ENCODE measurements at places on chromosomes 16 and 17.

GRCh38 chr17:48241131-48241591, 133.6 kb downstream of the SNX11 start:
- DNase-seq = no peak

DNA sequence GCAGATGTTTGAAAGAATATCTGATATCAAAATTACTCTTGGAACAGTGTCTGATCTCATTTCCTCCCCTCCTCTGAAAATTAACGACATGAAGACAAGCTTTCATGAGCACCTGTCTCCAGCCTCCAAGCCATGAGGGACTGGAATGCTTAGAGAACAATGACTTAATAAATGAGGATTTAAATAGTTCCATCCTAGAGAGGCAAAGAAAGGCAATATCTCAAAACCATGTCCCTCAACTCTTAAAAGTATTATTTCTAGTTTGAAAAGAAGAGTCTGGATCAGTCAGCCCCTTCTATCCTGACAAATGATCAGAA, 137.5 kb downstream of the ANKFN1 start:
- DNase-seq = no peak

- DNase-seq = no peak
Measured at GRCh38 chr17:40922239-40922638, 15.2 kb downstream of the KRT23 start.

- DNase-seq = no peak
Measured at GRCh38 chr16:87308826-87309225, 8.4 kb downstream of the C16orf95 start.

- DNase-seq = no peak
Measured at GRCh38 chr17:47935961-47936360, 5.4 kb upstream of the PNPO start.

- DNase-seq = no peak
Measured at GRCh38 chr16:86082418-86083030, 183.6 kb downstream of the IRF8 start.

DNA sequence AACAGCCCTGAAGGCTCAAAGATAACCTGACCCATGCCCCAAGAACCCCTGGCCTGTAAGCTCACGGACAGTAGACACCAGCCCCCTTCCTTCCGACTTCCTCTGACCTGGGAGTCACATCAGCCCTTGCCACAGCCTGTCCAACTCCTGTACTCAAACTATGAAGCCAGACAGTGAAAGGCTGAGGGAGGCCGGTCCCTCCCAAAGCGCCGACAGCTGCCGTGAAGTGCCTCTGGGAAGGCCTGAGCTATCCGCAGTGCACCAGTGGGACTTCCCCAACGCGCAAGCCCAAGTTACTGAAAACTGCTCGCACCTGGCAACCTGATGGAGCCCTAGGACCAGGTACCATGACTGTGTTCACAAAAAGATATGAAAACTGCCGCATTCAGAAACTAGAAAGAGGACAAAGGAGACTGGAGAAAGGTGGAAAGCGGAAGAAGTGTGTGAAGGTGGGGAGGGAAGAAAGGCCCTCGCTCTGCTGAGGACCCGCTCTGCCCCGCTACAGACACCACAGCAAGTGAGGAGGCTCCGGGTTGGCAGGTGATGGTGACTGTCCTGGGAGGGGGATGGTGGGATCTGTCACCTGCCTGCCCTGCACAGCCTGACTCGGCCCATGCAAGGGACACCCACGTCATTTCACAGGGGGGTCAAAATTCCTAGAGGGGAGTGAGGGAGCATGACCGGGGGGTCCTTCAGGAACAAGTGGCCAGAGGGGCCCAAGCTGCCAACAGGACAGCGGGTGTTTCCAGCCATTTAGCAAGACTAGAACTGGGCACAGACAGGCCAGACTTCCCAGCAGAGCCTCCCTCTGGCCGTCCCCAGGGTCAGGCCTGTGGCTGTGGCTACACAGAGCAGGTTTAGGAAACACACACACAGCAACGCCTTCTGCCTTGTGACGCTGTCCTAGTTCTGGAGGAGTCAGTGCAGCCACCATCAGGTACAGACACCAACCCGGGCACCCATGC, 13.1 kb upstream of the TRAP1 start:
- no peak for DNase-seq

- DNase-seq = no peak
Measured at GRCh38 chr16:57165483-57165882, 20.4 kb downstream of the PSME3IP1 start.

DNA sequence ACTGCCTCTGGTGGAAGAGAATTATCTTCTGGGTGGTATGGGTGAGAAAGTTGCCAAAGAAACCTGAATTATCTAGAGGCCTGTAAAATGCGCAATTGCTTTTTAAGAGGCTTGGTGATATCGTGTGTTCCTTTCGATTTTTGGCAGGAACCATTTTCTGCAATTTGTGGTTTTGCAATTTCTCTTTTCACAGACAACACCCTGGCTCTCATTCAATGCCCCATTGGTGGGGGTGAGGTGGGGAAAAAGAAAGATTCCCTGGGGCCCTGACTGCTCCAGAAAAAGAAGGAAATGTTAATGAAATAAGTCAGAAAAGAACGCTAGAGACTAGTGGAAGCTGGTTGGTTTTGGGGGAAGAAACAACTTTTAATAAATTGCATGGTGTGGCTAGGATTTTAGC, 77.4 kb downstream of the ANKFN1 start:
- no peak for DNase-seq

DNA sequence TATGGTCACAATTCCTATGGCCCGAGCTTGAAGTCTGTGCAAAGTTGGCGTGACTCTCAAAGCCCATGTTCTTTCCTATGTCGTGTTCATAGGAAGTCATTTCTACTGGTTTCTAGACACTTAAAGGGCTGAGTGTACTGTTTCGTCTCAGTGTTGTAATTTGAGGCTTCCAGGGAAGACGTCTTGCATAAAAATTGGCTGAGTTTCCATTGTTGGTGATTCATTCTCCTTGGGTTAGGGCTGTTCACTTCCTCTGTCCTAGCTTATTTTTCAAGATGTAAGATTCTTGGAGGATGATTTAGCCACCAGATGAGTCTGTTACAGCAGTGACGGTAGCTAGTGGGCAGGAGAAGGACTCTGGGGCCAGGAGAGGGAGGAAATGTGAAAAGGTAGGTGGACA, 43.1 kb downstream of the PIK3R5 start:
- DNase-seq = no peak

GRCh38 chr17:161481-161880, 20.0 kb downstream of the DOC2B start:
- no peak for DNase-seq

GRCh38 chr16:915546-915945, 55.2 kb downstream of the LMF1 start:
- DNase-seq = no peak

GRCh38 chr16:71645450-71645849, 19.5 kb downstream of the MARVELD3 start:
- no peak for DNase-seq

GRCh38 chr16:2090481-2090776, 42.6 kb downstream of the TSC2 start:
- DNase-seq = no peak

GRCh38 chr16:4208341-4208751, 33.5 kb downstream of the SRL start:
- DNase-seq = no peak

GRCh38 chr17:40153603-40154236, 13.4 kb downstream of the CASC3 start:
- DNase-seq = no peak

GRCh38 chr17:17411692-17412091, 65.1 kb upstream of the MED9 start:
- no peak for DNase-seq

- no peak for DNase-seq
Measured at GRCh38 chr17:80663781-80664206, 119.2 kb downstream of the RPTOR start.
